Activated CD8-positive, alpha-beta memory T cell treated with anti-CD3 and anti-CD28 coated beads for 1 hour (primary cell): ENCODE measurements at places on chromosomes 7 and 10.

GRCh38 chr10:117152668-117153067 lies 14.6 kb upstream of the VAX1 start:
- no peak for DNase-seq

DNA sequence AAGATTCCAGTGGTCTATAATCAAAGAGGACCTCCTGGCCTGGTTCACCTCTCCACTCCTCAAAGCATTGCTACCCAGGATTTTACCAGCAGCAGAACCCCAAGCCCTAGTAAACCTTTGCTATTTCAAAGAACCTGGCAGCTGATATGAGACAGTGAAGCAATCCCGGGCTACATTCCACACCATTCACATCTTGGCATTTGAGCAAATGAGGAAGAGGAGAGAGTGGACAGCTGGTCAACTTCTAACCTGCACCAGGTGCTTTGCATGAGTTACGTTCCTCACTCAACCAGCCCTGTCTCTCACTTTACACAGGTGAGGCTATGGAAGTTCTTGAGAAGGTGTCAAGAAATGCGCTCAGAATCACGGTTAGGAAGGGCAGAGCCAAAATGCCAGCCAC lies 1.1 kb downstream of the CCDC3 start:
- no peak for DNase-seq

DNA sequence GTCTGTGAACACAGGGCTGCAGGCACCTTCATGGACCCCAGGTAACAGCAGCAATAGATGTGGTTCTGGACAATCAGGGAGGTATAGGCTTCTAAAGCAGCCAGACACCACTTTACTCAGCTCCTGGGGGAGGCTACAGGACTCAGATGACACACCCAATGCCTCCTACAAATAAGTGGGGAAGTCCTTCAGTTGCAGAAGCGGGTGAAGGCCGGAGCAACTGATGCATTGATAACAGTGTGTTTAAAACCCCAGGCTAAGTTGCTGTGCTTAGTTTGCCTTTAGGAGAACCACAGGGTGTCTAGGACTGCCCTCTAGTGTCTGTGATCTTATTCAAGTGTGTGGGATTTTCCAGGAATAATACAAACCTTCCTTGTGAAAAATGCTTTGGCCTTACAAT lies 5.9 kb upstream of the ITGA8 start:
- no peak for DNase-seq

DNA sequence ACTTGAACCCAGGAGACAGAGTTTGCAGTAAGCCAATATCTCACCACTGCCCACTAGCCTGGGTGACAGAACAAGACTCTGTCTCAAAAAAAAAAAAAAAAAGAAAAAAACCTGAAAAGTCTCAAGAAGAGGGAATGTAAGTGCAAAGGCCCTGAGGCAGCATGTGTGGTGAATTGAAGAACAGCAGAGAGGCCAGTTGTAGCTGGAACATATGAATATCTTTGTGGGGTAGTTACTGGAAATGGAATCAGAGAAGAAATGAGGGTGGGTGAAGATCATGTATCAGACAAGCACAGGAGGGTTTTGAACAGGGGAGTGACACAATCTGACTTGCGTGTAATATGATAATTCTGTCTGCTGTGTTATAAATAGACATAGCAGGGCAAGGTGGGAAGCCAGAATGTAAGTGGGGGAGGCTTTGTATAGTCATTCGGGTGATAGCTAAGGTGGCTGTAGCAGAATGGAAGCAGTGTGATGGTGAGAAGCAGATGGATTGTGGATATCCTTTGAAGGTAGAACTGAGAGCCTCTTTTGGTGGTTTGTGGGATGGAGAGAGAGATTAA lies 45.3 kb upstream of the ITGA8 start:
- DNase-seq: no peak

- DNase-seq: no peak
Measured at GRCh38 chr7:150957133-150958020, 20.7 kb downstream of the KCNH2 start.
